Stimulated activated CD4-positive, alpha-beta T cell treated with anti-CD3 and anti-CD28 coated beads, TNF-alpha, amount 100 ng/mL, for 24 hours (primary cell): ENCODE measurements at places on chromosomes 3 and 15.

DNA sequence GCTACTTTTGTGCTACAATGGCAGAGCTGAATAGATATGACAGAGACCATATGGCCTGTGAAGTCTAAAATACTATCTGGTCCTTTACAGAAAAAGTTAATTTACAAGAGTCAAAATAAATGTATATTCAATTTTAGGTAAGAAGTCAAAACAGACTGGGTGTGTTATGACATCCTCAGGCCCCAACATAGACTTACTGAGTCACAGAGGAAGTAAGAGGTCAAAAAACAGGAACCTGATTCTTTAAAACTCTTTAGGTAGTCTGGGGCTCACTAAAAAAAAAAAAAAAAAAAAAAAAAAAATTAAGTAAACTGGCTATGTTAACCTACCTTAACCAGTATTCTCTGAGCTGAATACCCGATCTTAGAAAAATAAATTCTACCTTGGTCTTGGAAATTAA lies 13.1 kb downstream of the DNAAF4 start:
- DNase-seq: no peak

DNA sequence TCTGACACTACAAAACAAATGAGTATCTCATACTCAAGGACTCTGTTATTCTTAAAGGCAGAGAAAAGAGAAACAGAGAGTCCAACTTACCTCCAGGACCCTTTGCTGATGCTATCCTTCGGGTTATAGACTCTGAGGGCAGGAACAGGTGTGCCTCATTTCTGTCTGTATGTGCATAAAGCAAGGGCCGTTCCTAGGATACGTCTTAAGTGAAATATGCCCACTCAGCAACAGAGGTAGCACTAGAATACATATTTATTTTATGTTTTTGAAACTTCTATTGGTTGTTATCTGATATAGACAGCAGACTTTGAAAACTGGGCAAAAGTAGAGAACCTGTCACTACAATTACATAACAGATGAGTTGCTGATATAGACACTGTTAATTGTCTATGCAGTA lies 89.3 kb upstream of the CPNE4 start:
- no peak for DNase-seq

- DNase-seq: no peak
Observed at GRCh38 chr15:42457445-42458442, 33.2 kb downstream of the ZNF106 start.

GRCh38 chr3:42664438-42664803 lies 10.9 kb downstream of the ZBTB47 start:
- no peak for DNase-seq

- no peak for DNase-seq
Observed at GRCh38 chr15:59131969-59132562, 27.1 kb downstream of the CCNB2 start.

DNA sequence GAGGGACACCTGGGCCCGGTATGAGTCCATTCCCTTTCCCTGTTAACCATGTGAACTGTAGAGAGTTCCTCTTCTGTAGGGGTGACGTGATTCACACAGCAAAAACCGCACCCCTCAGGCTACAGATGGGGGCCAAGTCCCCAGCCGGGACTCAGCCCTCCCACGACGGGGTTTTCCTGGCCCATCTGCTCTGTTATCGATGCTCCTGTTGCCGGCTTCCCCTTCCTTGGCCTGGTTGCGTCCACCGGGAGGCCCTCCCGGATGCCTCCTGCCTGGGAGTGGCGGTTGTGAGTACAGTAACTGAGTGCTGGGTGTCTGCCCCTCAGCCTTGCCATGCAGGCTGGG lies 817 bp upstream of the PLXNA1 start:
- DNase-seq: peak; percentile 26

GRCh38 chr3:4859788-4860187 lies 119.4 kb upstream of the BHLHE40 start:
- DNase-seq: no peak

- no peak for DNase-seq
Observed at GRCh38 chr3:42072831-42073301, 18.3 kb upstream of the TRAK1 start.

DNA sequence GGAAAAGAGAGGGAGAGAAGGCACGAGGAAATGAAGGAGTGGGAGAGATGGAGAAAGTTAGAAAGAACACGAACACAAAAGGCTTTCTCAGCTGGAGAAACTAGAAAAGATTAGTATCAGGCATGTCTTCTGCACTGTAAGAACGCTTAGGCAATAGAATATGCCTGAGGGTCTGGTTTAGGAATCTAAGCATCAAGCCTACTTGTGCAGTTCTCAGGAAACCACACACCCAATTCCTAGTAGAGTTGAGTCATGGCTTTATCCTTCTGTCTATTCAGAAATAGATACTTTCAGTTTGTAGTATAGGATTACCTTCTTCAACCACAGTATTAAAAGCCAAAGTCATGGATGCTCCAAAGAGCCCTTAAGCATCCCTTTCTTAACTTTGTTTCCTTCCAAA lies 969.4 kb downstream of the NTRK3 start:
- DNase-seq: no peak

- DNase-seq: no peak
Observed at GRCh38 chr3:187661267-187661666, 8.9 kb downstream of the SST start.

DNA sequence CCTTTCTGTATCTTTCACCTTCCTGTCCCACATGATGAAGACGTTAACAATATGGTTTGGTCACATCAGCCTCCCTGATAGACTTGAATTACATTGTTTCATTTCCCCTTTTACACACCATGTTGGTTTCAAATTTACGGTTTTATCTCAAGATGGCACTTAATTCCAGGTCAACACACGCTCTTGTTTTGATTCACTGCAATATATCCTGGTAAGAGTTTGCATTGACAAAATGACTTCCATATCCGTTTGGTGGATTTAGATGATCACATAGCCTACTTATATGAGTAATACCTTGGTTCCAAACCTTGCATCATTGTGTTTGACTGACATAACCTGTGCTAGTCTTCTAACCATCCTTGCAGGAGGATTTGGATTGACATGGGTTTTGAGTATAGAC lies 499.4 kb downstream of the ROBO1 start:
- no peak for DNase-seq

- DNase-seq: no peak
Observed at GRCh38 chr3:41900265-41900664, 61.6 kb downstream of the ULK4 start.

GRCh38 chr3:196502775-196503195 lies 783 bp downstream of the RNF168 start:
- DNase-seq: peak; percentile 43

DNA sequence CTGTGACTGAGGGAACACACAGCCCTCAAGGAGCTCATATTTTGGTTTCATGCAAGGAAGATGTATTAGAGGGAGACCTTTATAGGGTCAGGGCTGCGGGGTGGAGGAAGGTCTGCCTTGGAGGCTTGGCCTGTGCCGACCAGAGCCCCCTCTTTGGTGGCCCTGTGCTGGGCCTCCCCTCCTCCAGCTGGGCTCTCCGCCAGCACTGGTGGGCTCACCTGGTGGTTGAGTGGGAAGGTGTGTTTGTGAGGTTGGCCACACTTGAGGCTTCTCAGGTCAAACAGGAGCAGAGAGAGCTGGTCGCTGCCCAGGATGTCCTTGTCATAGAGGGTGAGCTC lies 2.6 kb downstream of the PLA2G4F start:
- DNase-seq: no peak

GRCh38 chr15:66072616-66073361 lies 180.8 kb downstream of the MEGF11 start:
- no peak for DNase-seq

DNA sequence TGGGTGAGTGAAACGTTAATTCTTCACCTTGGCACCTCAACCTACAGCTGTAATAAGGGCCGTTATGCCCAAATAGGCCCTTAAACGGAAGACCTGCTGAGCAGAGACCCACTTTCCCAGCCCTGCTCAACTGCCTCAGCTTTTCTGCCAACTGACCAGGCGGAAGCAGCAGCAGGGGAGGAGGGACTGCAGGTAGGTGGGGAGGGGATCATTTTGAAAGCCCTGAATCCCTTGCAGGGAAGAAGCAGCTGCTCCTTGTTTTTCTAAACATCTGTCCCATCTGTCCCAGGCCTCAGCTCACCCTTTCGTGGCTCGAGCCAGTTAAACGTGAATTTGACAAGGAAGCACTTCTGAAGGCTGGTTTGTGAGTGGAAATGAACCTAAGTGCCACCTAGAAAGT lies 978 bp upstream of the CMC1 start:
- DNase-seq: no peak

DNA sequence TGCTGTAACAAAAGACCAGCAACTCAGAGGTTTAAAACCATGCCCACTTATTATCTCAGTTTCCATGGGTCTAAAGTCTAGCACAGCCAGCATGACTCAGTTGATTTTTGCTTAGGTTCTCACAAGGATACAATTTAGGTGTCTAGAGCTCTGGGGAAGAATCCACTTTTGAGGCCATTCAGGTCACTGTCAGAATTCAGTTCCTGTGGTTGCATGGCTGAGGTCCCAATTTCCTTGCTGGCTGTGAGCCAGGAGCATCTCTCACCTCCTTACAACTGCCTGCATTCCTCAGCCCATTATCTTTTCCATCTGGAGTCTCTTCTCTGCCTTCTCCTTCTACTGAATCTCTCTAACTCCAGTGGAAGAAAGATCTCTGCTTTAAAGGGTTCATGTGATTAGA lies 240.5 kb upstream of the CFAP20DC start:
- no peak for DNase-seq

GRCh38 chr15:53910852-53911251 lies 67.4 kb upstream of the UNC13C start:
- DNase-seq: no peak

DNA sequence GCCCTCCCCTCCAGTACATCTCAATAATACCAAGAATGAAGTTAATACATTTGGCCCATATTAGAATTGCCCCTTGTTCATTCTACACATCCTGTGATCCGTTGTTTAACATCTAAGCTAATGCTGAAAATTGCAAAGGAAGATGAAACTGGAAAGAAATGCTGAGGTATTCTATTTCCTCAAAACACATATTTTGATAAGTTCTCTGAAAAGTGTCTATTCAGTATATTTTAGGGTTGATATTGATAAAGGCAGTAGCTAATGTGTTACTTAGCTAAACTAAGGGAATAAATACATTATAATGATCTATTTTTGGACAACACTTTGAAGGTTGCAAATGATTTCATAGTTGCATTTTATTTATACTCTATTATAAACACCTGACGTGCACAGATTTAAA lies 702.6 kb upstream of the ROBO1 start:
- no peak for DNase-seq

DNA sequence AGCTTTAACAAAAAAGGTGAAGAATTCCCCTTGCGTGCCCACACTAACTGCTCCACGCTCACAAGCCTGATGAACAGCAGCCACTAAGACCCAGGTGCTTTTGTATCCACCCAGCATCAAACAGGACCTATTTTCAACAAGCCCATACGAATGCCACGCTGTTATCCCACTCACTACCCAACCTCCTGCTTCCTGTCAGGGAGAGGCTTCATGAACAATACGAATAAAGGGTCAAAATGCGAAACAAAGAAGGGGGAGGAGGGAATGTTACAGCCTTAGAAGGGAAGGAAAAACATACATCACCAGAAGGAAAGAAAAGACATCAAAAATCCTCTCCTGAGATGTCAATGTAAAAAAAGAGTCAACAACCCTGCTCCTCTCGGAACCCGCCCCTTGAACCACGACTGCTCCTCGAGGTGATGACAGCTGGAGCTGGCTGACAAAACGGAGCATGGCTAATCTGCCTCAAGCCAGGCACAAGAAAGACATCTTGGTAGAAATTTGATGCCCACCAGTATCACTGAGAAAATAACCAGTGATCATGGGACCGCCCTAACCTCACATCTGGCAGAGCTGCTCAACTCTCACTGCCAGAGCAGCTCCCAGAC lies 9.7 kb downstream of the ERC2 start:
- DNase-seq: no peak

DNA sequence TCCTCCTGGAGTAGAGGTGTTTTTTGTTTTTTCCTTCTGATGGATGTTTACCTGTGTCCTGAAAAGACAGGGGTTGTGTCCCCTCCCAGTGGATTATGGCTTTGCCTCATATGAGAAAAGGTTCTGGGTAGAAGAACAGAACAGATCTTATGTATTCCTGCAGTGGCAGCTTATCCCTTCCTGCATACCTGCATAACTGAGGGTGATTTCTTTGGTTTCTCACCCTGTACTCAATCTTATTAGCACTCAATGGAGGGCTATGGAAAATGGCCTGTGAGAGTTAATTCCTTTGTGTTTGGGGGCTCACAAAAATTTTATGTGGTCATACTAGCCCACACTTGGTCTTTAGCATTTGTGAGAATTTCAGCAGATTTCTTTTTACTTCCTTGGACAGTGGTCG lies 482.0 kb upstream of the ONECUT1 start:
- DNase-seq: no peak

DNA sequence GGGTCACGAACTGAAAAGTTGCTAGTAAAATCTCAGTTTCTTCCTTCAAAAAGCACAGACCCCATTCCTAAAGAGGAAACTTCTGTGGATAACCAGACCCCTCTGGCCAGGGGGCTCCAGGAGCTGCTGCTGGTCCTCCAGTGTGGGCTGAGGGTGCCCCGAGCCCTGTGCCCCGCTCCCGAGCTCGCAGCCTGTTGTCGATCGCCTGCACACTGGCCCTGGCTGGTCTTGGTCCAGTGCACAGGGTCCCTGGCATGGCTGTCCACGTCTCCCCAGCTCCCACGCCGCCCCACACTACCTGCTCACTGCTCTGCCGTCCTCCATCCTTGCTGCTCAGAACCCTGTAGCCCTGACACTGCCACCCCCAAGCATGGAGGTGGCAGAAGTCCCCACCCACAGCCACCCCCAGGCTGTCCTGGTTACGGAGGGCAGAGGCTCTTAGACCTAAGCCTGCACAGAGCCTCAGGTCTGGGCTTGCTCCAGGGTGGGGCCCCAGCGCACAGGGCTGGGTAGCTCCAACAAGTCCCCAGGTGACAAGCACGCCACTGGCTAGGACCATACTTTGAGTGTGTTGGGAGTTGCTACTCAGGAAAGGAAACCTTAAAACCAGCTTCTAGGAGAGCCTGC lies 87.0 kb downstream of the PLXNA1 start:
- DNase-seq: no peak

GRCh38 chr15:36738817-36739216 lies 159.4 kb downstream of the CDIN1 start:
- DNase-seq: no peak

DNA sequence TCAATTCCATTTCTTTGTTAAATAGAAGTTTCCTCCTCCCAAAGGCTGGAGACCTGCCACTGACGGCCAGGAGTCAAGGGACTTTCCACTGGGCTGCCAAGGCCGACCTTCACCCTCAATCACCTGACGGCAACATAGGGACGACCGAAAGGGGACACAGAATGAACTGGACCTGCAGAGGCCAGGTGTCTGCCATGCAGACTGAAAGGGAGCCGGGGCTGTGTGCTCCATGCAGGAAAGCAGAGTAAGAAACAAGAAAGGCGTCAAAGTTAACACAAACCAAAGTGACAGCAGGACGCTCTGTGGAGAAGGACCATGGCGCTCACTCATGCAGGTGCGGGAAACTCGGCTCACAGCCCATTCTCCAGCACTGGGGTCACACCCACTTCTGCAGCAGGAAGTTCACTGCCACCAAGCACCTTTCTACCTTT lies 26.1 kb downstream of the ZXDC start:
- no peak for DNase-seq
